Right lobe of liver (tissue), 6 donors: ENCODE measurements at places on chromosomes 12 and 14. TPM values are rescaled to one million over a fixed set of nuclear protein-coding genes. Genes with fewer than 3 reads are reported as not detected.

Gene PITPNM2
- total RNA-seq, result 17.4 TPM

Gene GDF3
- total RNA-seq, result not detected

Gene DGLUCY
- total RNA-seq, result 27.9 TPM

Gene CD63
- total RNA-seq, result 289 TPM

Gene ZNF385A
- total RNA-seq, result 5.4 TPM

Gene GPRC5A
- total RNA-seq, result 0.39 TPM

Gene KRT76
- not detected for total RNA-seq

Gene SMCO2
- total RNA-seq, result not detected

Gene TAS2R19
- 2.3 TPM for total RNA-seq

Gene SEL1L
- total RNA-seq, result 126 TPM

Gene GTF2A1
- total RNA-seq, result 13.5 TPM

Gene RPS6KA5
- 1.1 TPM for total RNA-seq

Gene PPP2R5C
- total RNA-seq, result 59.5 TPM
